ENCODE measurements at places on chromosomes 12 and 14.

DNA sequence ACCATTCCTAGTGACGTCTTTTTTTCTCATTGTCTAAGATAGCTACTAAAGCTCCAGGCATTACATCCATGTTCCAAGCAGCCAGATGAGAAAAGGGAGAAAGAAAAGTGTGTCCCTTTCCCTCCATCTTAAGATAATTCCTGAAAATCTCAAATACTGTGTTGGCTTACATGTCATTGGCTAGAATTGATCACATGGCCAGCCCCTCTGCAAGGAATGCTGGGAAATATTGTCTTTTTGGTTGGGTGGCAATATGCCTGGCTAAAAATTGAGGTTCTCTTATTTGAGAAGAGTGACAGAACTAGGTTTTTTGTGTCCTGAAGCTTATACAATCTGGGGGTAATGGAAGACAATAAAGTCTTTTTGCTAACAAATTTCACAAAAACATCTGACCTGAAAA is 264.3 kb downstream of the RPAP3 start:
- DNase-seq = no peak

DNA sequence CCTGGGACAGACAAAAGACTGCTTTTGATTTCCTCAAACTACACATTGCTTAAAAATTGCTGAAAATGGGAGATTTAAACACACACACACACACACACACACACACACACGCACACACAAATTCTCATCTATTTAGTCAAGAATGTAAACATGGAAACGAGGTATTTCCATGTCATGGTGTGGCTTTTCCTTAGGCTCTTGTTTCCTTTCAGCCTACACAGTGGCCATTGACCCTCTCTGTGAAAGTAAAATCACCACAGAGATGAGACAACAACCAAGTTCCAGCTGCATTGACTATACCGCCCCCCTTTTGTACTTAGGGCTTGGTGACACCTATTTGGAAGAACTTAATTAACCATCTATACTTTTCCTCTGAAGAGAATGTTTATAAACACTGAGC is 41.9 kb downstream of the TTC8 start:
- no peak for DNase-seq

- DNase-seq = no peak
Measured at GRCh38 chr12:52529417-52529816, 9.2 kb upstream of the KRT5 start.

- no peak for DNase-seq
Measured at GRCh38 chr14:54803926-54804537, 98.6 kb downstream of the GCH1 start.

DNA sequence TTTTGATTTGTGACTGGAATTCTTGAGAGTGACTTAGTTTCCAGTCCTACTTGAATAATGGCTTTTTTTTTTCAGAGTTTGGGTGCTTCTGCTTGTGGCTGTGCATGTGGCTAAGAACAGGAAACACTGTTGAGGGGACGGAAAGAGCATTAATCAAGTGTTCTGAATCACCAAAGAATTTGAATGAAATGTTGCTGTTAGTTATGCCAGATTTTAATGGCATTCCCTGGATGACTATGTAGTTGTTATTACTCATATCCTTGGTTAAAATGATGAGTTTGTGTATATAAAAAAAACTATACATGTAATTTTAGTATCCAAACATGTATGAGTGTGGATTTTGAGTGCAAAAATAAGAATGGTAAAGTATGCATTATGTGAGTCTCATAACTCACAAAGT is 347.9 kb downstream of the BCAT1 start:
- DNase-seq = no peak

GRCh38 chr14:77123381-77124325 is 17.9 kb downstream of the ZDHHC22 start:
- DNase-seq = peak; percentile 91

GRCh38 chr14:67285876-67286452 is 44.7 kb downstream of the PALS1 start:
- peak; percentile 50 for DNase-seq

DNA sequence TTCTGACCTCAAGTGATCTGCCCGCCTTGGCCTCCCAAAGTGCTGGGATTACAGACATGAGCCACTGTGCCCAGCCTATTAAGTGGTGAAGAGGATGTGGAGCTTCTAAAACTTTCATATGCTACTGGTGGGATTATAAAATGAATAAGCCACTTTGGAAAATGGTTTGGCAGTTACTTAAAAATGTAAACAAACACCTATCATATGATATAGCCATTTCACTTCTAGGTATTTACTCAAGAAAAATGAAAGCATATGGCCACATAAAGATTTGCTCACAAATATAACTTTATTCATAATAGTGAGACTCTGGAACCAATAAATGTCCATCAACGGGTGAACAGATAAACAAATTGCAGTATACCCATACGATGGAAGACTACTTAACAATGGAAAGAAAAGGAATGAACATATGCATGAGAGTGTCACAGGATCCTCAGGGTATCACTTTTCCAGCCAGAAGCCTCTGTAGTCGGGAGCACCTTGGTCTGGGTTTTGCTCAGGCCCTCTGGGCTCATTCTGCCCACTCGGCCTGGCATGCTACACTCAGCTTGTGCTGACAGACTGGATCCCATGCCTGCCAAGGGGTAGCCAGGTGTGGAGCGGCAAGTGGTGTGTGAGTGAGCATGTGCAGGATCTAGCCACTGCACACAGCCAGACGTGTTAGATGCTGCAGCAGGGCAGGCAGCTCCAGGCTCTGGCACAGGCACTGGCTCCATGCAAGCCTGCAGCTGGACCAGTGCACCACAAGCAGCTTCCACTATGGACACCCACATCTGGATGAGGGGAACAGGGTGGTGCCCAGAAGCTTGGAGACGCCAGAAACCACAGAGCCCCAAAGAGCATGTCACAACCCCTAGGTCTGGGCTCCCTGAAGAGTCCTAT is 213.2 kb upstream of the DIO3 start:
- DNase-seq = no peak

- DNase-seq = no peak
Measured at GRCh38 chr12:127334912-127335644, 931.9 kb upstream of the TMEM132C start.

GRCh38 chr14:104137297-104138097 is 890 bp upstream of the KIF26A start:
- no peak for DNase-seq

DNA sequence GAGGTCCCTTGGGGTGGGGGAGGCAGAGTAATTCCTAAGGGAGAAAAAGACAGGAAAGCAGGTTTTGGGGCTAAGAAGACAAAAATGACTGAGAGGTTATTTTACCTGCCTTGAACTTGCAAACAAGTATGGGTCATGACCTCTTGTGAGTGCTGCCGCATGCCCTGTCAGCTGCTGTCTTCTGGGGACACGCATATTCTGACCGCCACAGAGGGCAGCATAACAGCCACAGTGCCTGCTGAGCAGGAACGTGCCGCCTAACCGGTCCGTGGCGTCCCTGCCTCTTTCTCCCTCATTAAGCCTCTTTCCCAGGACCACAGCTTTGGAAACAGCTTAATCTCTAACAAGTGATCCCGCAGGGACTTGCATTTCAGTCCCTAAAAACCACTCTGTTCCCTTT is 51.3 kb upstream of the KCNA1 start:
- DNase-seq = peak; percentile 22

GRCh38 chr14:93431036-93431670 is 414 bp downstream of the UNC79 start:
- peak; percentile 78 for DNase-seq

GRCh38 chr12:2389079-2389790 is 336.4 kb downstream of the CACNA1C start:
- DNase-seq = no peak

- no peak for DNase-seq
Measured at GRCh38 chr12:39902821-39903220, 203.1 kb downstream of the SLC2A13 start.

GRCh38 chr14:94522115-94522724 is 13.0 kb upstream of the SERPINA12 start:
- DNase-seq = no peak

- DNase-seq = no peak
Measured at GRCh38 chr14:98298481-98299244, 973.3 kb downstream of the BCL11B start.

DNA sequence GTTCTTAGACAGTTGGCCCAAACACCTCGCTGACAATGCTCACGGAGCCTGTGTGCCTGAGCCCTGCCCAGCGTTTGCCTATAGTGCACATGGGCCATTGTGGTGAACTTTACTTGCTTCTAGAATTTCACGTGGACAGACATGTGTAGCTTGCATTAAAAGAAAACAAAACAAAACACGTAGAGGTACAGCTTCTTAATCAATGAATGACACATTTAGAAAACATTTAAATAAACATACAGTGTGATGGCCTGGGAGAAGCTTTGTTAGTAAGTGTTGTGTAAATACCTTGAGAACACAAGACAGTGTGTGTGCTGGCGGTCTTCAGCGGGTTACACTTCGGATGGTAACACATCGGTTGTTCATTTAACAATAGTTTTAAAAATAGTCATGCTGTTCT is 38.1 kb downstream of the SMOC1 start:
- no peak for DNase-seq

DNA sequence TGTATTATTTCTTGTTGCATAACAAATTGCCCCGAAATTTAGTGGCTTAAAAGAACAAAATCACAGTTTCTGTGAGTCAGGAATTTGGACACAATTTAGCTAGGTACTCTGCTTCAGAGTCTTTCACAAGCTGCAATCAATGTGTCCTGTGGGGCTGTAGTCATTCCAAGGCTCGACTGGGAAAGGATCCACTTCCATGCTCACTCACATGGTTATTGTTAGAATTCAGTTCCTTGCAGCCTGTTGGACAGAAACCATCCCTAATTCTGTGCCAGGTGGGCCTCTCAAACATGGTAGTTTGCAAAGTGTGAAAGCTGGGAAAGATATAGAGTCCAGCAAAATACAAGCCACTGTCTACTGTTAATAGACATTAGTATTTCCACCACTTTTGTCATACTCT is 59.7 kb upstream of the ARID2 start:
- DNase-seq = no peak

DNA sequence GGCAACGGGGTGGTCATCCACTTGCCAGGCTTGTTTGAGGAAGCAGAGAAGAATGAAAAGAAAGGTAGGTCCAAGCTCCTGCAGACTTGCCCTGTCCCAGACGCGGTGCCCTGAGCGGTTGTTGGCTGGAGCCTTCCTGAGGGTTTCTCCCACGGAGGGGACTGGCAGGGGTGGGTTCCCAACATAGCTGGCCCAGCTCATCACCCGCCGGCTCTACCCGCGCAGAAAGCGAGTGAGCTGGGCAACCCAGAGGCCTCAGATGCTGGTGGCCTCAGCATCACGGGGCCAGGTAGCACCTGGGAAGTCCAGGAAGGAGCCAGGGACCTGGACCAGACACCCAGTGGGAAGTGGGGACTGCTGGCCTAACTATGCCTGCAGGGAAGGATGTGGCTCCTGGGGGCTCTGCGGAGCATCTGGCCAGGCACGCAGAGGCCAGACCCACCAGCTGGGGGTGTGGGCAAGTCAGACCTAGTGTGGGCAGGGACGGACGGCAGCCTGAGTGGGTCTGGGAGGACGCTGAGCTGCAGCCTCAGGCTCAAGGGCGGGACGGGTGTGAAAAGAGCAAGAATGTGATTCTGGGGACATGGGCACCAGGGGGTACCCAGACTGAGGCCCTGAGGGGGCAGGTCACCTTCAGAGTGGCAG is 14.4 kb upstream of the SIVA1 start:
- DNase-seq = no peak
